ENCODE measurements at places on chromosomes 1 and 21.

GRCh38 chr21:33640697-33641351 is 717 bp downstream of the CRYZL1 start:
- no peak for DNase-seq

DNA sequence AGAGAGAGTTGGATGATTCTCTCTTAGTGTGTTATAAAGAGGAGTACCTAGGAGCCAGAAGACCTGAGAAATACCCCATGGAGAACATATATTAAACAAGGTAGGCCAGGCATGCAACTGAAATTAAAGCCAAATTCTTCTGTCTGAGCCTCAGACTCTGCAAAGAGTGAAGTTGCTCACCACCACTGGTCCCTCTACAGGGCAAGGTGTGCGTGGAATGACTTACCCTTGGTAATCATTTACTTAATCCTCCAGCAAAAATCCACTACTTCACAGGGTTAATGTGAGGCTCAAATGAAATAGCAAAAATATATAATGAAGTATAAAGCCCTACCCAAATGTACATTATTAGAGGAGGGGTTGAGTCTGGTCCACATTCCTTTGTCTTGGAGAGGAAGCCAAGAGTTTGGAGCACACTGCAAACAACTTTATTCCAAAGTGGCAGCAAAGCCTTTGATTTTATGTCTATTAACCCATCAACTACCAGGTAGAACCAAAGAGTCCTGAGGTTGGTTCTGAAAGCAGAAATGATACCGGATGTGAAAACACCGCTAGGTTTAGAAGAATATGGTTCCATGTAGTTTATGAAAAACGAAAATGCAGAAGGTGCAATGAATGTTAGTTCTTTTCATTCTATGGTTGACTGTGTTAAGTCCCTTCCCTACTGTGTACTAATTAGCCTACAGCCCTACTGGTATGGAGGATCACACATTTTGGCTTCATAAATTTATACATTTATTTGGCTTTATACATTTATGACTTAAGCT is 8.5 kb downstream of the SSR2 start:
- no peak for DNase-seq

DNA sequence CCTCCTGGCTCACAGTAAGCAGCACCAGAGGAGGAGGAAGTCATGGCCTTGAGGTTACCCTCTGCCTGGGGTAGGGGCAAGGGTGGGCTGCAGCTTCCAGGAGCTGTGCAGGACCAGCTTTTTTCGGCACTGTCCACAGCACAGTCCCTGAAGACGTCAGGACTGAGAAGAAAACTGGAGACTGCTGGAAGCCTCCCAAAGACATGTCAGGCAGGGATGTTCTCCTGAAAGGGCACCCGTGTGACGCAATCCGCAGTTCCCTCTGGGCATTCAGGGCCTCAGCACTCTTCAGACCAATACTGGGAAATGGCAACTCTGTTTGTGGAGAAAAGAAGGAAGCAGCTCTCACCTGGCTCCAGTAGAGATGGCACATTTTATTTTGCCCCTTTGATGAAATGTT is 64.8 kb upstream of the TENT5C start:
- no peak for DNase-seq

DNA sequence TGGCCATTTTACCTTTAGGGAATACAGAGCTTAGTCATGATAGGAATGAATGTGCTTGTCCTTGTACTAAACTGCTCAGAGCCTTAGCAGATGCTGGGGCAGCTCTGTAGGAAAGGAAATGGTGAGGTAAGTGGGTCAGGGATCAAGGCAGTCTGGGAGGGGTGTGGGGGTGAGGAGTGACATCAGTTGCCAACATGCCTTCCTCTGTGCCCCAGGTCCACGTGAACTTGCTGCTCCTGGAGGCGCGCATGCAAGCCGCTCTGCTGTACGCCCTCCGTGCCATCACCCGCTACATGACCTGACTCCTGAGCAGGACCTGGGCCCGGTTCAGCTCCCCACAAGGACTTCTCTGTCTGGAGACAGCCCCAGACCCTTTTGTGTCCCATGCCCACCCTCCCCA is 21.2 kb downstream of the SESN2 start:
- DNase-seq: no peak

- no peak for DNase-seq
Measured at GRCh38 chr1:232468249-232468648, 161.7 kb downstream of the SIPA1L2 start.

GRCh38 chr21:44853601-44854390 is 19.7 kb downstream of the PTTG1IP start:
- DNase-seq: no peak

All from activated CD8-positive, alpha-beta memory T cell treated with anti-CD3 and anti-CD28 coated beads for 4 hours (primary cell).